Body of pancreas (tissue), 4 donors: ENCODE measurements at places on chromosomes 16 and 17.

- no peaks in the 10 kb centered on the region for H3K4me1 ChIP-seq
- no peaks in the 10 kb centered on the region for H3K27me3 ChIP-seq
- H3K27ac ChIP-seq: no peak overlapping the region
- no peak overlapping the region for H3K4me3 ChIP-seq
These were observed 73.5 kb upstream of the KIF2B start for GRCh38 chr17:53749178-53749577.

DNA sequence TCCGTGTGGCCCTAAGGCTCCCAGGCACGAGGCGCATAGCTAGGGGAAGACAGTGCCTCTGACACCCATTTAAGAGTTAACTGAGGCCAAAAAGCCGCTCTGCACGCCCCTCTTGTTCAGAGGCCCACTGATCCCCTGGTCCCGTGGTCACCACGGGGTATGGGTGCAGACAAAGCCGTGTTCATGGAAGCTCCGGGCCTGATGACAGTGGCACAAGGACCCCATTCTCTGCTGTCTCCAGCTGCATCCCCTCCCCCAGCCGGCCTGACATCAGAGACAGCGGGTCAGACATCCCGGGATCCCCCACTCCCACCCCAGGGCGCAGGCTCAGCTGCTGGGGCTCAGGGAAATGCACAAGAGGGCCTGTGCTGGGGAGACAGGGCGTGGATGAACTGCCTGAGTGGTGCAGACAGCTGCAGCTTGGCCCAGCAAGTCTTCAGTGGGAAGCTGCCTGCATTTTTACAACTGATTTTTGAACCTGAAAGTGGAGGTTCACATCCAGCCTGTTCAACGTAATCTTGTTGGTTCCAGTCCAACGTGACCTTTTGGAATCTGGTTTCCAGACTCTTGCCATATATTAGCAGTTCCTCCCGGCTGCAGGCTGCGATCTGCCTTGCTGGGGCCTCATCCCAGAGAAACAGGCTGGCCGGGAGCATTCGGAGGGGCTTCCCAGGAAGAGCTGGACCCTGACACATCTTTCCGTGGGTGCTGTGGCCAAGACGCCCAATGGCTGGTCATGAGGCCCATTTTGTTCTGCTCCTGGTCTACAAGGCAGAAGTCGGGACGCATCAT, 9.7 kb upstream of the BAHCC1 start:
- H3K4me3 ChIP-seq: no peak overlapping the region
- H3K4me1 ChIP-seq: peaks cover 30% of the 10 kb centered on the region
- no peaks in the 10 kb centered on the region for H3K27me3 ChIP-seq
- no peak for DNase-seq

GRCh38 chr16:53482123-53482522, 20.9 kb downstream of the AKTIP start:
- H3K4me1 ChIP-seq: no peaks in the 10 kb centered on the region
- no peak overlapping the region for H3K4me3 ChIP-seq
- no peak overlapping the region for H3K27ac ChIP-seq
- H3K27me3 ChIP-seq: no peaks in the 10 kb centered on the region

DNA sequence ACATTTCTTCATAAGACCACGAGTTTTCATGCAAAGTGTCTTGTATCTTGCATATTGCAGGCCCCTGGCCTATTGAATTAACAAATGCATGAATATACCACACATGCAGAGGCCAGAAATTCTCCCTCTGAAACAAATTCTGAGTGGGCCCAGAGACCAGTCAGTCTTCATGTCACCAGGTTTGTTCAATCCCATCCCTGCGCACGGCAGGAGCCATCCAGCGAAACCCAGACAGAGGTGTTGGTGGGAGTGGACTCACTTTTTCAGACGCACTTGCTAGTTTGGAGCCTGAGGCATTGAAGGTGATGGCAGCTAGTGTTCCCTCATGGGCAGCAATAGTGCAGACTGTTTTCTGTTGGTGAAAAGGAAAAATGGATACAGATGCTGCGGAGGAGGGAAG, 21.9 kb downstream of the WIPI1 start:
- no peak for DNase-seq
- H3K36me3 ChIP-seq: no peaks in the 10 kb centered on the region
- no peak overlapping the region for H3K27ac ChIP-seq
- H3K4me3 ChIP-seq: no peak overlapping the region
- H3K27me3 ChIP-seq: no peaks in the 10 kb centered on the region
- peaks cover 16% of the 10 kb centered on the region for H3K4me1 ChIP-seq

DNA sequence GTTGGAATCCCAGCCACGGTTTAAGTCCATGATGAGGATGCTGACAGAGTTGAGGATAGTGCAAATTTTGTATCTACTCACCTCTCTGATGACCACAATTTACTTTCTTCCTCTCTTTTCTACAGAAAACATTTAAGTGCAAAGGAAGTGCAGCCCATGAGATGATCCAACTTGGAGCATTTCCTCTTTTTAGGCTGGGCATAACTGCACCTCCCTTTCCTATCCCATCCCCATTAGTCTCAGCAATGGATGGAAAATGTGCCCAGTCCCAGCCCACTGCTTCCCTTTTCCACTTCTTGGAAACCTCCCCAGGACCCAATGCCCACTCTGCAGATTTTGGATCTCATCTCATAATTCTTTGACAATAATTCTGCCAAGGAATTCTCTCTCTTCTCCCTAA, 16.6 kb upstream of the CCL8 start:
- no peaks in the 10 kb centered on the region for H3K4me1 ChIP-seq
- H3K36me3 ChIP-seq: no peaks in the 10 kb centered on the region
- no peak overlapping the region for H3K4me3 ChIP-seq
- no peak overlapping the region for H3K27ac ChIP-seq
- no peaks in the 10 kb centered on the region for H3K27me3 ChIP-seq
